ENCODE measurements at places on chromosomes 11 and 22.

DNA sequence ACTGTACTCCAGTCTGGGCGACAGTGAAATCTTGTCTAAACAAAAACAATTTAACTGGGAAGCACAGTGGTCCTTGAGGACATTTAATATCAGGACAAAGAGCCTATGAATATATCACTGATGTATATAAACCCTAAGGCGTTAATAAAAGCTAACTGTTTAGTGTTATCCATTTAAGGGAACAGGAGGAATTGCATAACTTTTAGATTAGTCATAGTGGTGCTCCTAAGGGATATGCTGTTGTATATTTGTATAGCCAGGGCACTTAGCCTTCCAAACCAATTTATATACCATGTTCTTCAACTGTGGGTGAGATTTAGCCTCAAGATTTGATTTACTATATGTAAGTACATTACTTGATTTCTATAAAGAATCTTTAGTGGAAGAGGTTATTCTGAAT, 3.0 kb upstream of the CHEK1 start:
- DNase-seq, result no peak

- DNase-seq, result no peak
These were observed 11.8 kb upstream of the APLNR start for GRCh38 chr11:57248780-57249383.

DNA sequence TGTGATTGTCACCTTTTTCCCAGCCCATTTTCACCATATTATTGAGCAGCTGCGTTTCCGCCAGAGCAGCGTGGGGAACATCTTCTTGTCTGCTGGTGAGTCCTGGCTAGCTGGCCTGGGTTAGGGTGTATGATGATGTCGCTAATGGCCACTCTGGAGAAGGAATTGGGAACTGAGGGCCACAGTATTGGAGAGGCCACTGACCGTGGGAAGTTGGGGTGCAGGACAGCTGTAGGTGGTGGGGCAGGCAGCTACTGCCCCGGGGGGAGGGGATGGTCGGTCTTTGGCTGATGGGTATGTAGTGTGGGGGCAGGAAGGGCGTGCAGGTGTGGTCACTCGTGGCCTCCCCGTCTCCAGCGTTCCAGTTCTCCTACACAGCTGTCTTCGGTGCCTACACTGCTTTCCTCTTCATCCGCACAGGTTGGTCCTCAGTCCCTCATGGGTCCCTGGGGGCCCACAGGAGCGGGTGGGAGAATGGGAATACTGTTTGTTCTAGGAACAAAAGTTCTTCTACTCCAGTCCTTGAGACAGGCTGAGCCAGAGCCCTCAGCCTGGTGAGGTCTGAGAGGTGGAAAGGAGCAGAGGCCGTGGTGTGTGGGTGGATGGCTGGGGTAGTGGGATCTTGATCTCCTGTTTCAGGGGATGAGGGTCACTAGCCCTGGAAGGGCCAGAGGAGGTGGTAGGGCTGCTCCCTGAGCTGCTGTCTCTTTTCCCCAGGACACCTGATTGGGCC, 2.1 kb downstream of the RCE1 start:
- no peak for DNase-seq

GRCh38 chr11:31757260-31757835, 53.8 kb downstream of the PAX6 start:
- DNase-seq, result no peak

GRCh38 chr11:35042224-35042623, 96.7 kb upstream of the CD44 start:
- DNase-seq, result no peak

GRCh38 chr11:100927579-100927978, 202.0 kb downstream of the PGR start:
- no peak for DNase-seq

DNA sequence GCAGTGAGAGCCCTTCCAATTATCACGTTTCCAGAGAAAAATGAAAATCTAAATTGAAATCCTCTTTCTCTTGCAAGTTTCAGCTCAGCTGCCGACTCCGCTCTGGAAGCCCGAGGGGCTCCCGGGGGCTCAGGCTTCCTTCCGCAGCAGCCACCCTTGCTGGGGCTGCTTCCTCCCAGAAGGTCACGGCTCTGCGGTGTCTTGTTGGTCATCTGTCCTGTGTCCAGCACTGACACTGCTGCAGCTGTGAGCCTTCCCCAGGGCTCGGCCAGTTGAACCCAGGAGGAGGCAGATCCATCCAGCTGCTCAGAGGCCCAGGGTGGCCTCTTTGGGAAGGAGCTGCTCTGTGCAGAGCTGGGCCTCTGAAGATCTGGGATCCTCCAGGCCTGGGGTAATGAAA, 1337.2 kb downstream of the TBC1D22A start:
- no peak for DNase-seq

DNA sequence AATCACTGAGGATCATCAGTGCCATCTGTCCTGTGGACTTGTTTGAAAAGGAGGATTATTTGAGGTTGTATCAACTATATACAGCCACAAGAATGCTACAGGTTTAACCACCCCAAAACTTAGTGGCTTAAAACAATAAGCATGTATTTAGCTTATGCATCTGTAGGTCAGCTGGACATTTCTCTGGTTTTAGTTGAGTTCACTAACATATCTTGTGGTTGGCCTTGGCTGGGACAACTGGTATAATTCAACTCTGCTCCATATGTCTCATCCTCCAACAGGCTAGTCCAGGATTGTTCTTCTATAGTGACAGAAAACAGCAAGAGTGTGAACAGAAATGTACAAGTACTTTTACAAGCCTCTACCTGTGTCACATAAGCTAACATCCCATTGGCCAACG, 49.9 kb upstream of the SOX6 start:
- DNase-seq, result no peak

- DNase-seq, result no peak
These were observed 50.6 kb downstream of the LGR4 start for GRCh38 chr11:27421819-27422494.

- no peak for DNase-seq
These were observed 299.7 kb downstream of the TTC28 start for GRCh38 chr22:28379951-28380350.

- DNase-seq, result no peak
These were observed 32.4 kb downstream of the SLN start for GRCh38 chr11:107679255-107680024.

DNA sequence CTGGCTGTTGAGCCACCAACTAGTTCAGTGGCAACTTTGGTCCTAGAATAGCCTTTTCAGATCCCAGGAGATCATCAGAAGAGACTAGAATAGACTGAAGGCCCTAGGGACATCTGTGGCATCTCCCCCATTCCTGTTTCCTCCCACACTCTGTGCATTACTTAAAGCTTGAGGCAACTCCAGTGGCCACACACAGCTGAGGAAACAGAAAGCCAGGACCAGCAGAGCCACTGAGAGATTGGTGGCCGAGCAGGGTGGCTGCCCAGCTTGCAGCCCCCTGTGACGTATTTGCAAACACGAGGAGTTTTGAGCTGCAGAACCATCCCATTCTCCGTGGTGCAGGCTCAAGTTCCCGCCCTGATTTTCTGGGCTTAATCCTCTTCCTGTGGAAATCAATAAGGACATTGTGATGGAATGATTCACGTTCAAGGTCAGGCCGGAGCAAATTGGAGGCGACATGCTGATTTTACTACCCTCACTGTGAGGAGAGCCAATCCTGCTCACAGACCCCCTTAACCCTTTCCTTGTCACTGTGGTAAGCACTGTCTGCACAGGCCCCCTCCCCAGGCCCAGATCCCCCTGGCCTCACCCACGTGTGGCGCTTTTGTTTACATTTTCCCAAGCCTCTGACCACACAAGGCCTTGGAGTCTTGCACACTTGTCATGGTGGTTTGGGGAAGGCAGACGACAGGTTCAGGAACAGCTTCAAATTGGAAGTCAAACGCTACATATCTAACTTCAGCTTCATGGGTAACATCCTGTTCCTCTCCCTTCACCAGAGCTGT, 69.1 kb upstream of the MYOD1 start:
- DNase-seq, result no peak

DNA sequence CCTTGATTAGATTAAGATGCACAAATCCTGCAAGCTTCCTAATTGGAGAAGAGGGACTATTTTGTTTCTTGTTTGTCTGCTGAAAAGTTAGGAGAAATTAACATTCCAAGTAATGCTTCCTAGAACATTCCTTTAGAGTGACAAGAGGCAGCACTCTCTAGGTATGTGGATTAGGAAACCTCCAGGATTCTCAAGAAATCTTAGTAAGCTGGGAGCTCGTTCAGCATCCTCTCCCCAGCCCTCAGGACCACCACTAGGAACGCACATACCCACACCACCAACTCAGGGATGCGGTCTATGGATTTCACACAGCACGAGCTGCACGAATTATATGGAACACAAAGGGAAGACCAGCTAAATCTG, 52.9 kb downstream of the NCAPD3 start:
- no peak for DNase-seq

- no peak for DNase-seq
These were observed 12.6 kb upstream of the CHKA start for GRCh38 chr11:68133761-68134160.

DNA sequence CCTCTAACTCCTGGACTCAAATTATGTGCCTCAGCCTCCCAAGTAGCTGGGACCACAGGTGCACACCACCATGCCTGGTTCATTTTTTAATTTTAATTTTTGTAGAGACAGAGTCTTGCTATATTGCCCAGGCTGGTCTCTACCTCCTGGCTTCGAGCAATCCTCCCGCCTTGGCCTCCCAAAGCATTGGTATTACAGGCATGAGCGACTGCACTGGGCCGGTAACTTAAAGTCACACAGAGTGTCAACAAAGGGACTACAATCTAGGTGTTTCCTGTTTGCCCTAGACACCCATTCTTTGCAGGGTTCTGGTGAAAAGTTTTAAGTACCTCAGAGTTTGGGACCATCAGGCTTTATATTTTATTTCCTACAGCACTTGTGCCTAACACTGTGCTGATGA, 8.4 kb downstream of the UVRAG start:
- no peak for DNase-seq

DNA sequence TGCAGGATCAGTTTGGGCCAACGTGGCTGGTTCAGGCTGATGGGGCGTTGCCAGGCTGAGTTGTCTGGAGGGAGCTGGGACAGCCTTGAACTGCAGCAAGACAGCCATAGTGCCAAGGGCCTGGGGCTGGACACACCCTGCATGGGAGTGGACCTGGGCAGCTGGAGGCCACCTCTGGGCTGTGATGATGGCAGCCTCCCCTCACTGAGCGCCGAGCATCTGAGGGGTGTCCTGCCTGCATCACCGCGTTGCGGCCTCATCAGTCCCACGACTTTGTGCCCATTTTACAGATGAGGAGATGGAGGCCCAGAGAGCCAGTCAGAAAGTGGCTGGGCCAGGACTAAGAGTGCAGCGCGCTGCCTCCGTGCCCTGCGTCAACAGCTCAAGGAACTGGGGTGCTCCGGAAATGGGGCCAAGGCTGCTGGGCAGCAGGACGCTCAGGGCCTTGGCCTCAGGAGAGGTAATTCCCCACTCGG, 590 bp upstream of the TSPO start:
- DNase-seq, result no peak

DNA sequence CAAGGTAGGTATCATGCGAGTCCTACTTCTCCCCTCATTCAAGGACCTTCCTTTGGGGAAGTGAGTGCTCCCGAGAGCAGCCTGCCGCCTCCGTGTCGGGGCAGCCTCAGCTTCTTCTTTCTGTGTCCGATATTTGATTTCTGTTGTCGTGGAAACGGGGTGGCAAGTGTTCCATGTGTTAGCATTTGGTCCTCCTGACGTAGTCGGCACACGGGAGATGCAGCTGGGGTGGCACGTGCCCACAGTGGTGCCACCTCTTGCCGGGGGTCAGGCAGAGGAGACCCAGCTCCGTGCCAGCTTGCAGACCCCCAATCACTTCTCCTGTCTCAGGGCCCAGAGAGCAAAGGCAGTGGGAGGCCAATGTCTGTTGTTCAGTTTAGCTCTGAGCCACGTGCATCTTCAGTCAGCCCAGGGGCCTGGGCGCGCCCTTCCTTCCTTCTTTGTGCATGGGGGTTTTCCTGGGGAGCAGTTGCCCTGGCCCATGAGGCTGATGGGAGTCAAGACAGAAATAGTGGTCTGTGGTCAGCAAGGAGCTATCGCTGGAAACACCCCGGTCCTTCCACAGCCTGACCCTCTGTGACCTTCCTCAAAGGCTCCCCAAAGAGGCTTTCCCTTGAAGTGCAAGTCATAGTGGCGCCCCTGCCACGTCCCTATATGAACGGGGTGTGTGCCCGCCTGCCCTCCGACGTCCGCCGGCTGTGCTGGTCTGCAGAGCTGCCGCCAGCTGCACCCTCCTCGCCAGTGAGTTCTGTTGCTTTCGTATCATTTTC, 44.5 kb downstream of the PARVB start:
- no peak for DNase-seq

DNA sequence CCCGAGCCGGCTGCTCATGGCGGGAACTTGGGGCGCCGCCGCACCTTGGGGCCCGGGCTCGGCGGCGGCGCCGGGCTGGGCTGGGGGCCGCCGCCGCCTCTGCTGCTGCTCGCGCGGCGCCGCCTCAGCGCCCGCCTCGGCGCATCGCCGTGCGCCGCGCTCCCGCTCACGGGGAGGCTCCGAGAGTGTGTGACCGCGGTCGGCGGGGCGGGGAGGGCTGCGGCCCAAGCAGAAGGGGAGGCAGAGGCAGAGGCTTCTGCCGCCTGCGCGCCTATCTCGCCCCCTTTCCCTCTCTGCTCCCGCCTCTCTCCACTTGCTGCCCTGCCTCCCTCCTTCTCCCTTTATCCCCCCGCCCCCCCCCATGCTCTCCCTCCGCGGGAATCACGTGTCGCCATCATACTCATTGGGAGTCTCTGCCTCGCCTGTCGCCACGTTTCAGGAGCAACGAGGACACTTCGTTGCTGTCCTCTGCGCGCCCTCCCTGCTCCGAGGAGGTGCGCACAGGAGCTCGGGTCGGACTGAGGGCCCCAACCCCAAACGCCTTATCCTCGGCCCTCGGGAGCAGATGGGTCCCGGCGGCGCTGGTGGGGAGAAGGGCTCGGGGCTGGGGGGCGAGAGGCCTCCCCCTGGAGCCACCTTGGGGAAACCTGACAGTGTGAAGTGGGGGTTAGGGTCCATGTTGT, at the start of gene GUCY1A2:
TSS of gene GUCY1A2 (minus strand) at position 258 of the 683 bp plus-strand sequence. CDS start 421 bp downstream, outside the sequence.
- no peak for DNase-seq

GRCh38 chr11:115505175-115505574, 960 bp upstream of the CADM1 start:
- no peak for DNase-seq

GRCh38 chr22:45594123-45594941, 77.3 kb upstream of the ATXN10 start:
- no peak for DNase-seq

All from LNCaP clone FGC (cell line).